ENCODE measurements at places on chromosomes 6 and 20.
A peak's percentile ranks its signal among the peaks of the same experiment; 100 is the strongest.

GRCh38 chr20:59299945-59300332 lies 472 bp upstream of the EDN3 start:
- peak; percentile 14 for DNase-seq

DNA sequence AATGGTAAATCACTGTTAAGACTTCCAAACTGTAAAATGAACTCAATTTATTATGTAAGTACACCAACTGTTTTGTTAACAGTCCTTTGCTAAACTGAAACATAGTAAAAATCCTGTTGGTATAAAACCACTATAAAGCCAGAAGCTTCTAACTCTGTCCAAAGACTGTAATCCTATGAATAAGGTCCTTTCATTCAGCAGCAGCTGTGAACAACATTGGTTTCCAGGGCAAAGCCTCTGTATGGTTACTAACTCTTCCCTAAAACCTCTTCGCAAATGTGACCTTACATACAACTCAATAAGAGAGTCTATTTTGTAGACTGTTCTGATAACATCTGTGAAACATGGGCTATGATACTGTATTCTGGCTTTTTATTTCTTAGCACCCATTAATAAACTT lies 40.1 kb downstream of the NUP153 start:
- DNase-seq: no peak

DNA sequence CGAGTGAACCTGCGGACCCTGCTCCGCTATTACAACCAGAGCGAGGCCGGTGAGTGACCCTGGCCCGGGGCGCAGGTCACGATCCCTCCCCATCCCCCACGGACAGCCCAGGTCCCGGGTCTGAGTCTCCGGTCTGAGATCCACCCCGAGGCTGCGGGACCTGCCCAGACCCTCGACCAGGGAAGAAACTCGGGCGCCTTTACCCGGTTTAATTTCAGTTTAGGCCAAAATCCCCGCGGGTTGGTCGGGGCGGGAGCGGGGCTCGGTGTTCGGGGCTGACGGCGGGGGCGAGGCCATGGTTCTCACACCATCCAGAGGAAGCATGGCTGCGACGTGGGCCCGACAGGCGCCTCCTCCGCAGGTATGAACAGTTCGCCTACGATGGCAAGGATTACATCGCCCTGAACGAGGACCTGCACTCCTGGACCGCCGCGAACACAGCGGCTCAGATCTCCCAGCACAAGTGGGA lies 46.9 kb upstream of the TRIM26 start:
- peak; percentile 56 for DNase-seq

DNA sequence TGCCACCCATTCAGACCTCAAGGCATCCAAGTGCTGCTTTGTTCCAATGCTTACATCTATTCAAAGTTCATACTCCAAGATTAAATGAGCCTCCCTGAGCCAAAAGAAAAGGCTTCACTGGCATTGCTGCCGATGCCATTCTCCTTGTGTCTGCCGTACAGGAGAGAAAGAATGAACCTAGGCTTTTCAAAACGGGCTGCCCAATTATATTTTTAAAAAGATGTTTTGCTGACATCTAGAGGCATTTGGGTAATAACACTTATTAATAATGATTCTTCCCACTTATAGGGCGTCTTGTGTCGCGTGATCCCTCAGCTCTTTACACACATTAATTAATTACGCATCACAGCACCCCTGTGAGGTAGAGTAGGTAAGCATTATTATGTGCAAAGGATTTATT lies 545.6 kb downstream of the PKHD1 start:
- DNase-seq: no peak

DNA sequence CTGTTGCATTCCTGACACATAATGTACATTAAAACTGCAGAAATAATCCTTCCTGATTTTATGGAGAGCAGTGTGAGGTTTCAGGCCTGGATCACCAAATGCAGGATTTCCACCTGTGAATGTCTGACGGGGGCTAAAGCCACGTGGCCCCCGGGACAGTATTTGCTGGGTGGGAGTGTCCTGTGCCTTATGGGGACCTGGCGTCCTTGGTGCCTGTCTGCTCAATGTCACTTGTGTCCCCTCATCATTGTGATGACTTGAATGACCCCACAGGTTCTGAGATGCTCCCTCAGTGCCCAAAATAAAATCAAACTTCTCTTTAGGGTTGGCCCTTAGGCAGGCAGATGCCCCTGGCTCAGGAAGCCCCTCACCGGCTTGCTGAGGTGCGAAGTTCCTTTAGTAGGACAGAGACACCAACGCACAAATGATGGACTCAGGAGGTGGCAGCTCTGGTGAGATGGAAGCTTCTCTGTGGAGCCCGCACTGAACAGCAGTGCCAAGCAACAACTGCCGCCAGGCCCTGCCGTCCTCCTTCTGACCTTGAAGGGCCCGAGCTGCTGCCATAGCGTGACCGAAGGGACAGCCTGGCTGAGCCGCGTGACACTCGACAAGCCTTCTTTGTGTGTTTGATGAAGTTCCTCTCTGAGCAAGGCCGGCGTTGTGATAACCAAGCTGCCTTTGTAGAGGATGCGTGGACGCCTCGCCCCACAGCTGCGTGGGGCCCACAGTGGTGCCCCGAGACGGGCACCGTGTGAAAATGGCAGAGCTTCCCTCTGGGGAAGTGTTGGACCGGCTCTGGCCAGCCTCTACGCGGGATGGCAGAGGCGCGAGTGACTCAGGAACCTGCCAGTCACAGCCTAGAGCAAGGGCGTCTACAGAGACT lies 30.9 kb downstream of the FRMD1 start:
- DNase-seq: no peak

- DNase-seq: peak; percentile 40
These were observed 33.3 kb upstream of the PRSS16 start for GRCh38 chr6:27214126-27214601.

DNA sequence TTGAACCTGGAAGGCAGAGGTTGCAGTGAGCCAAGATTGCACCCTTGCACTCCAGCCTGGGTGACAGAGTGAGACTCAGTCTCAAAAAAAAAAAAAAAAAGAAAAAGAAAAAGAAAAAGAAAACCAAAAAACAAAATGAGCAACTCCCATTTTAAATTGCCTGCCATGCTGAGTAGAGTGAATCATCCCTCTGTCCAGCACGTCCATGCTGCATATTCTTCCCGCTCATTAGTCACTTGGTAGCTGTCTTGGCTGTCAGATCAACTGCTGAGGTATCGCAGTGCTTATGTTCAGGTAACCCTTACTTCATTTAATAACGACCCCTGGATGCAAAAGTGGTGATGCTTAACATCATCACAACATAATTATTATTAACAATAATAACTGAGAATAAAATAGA lies 72.6 kb upstream of the RNF24 start:
- DNase-seq: no peak

GRCh38 chr6:155530219-155530834 lies 74.7 kb upstream of the NOX3 start:
- peak; percentile 35 for DNase-seq

DNA sequence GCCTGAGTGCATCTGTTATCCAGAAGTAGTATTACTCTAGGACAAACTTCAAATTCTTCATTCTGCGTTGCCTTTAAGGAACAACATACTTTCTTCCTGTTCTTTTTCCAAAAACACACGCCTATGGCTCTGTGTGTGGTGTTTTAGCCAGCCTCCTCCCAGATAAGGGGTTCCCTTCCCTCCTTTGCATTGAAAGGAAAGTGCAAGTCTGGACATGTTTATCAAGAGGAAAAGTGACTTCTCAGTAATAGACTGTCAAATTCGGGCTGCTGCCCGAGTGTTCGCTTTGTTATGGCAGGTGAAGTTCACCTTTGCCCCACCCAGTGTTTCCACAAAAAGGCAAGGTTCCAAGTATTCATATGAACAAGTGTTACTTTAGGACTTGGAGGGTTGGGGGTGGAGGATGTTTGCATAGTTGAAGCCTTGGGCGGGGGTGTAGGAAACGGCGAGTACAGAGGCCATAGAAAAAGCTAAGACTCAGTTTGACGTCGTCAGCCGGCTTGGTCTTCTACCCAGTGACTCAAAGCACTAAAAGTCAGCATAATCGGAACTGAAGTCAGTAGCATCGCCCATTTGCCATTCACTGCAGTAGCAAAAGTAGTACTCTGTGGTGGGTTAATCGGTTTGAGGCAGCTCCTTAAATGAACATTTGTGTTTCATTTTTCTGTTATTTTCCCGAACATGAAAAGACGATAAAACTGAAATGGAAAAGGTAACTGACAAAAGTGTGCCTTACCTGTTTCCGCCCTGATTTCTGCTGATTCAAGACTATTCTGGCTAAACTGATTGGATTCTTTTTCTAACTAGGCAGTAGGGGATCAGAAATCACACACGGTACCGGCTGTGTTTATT lies 12.5 kb downstream of the PRDM1 start:
- peak; percentile 39 for DNase-seq

DNA sequence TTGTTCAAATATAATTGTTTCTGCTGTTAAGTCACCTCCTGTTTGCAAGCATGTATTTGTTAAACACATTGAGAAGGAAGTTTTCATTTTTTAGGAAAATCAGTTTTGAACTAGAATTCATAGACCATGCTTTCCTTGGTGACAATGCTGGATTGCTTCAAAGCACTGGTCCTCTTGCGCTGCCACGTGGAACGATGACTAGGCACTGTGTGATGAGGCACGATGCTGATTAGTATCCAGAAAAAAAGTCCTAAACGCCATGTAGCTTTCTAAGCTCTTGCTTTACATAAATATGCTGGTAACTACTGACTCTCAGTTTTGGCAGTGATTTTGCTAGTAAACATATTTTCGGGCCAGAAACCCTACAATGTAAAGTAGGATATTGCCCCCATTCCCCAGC lies 11.1 kb upstream of the EXOC2 start:
- DNase-seq: no peak

DNA sequence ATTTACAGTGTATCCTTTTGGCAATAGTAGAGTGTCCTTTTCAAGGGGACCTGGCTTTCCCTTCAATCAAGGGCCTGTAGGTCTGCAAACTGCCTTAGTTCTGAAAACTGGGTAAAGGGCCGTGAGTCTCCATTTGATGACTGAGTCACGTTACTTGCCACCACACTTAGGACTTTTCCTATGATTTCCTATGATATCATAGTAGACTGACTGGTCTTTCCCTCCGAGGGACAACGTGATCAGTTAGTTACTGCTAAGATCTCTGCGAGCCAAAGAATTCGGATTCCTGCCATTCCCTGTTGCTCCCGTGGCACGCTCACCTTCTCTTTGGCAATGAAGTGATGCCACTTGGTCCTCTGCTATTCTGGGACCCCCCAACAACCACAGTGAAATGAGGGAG lies 8.4 kb downstream of the ZNF831 start:
- no peak for DNase-seq
